ENCODE measurements at places on chromosomes 3 and 15.

GRCh38 chr3:20527368-20527767 is 341.4 kb upstream of the SGO1 start:
- DNase-seq: no peak

- DNase-seq: no peak
These were observed 62.8 kb upstream of the PROK2 start for GRCh38 chr3:71847794-71848193.

- no peak for DNase-seq
These were observed 22.7 kb upstream of the CTNNB1 start for GRCh38 chr3:41176596-41176995.

DNA sequence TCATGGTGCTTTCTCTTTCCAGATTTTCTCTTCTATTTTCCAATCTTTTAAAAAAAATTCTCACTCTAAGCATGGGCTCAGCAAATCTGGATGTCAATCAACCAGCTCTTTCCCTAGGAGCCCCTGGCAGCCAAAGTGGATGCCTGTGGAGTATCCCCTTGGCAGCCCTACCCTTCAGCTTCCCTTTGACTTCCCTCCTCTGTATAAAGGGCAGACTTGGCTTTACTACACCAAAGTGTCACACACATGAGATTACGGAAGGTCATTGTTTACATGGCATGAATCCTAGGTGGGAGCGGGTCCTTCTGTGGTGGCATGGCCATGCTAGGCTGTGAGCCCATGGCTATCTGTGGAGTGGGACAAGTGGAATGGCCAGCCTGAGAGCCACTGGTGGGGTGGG is 379.9 kb downstream of the GABRB3 start:
- DNase-seq: no peak

DNA sequence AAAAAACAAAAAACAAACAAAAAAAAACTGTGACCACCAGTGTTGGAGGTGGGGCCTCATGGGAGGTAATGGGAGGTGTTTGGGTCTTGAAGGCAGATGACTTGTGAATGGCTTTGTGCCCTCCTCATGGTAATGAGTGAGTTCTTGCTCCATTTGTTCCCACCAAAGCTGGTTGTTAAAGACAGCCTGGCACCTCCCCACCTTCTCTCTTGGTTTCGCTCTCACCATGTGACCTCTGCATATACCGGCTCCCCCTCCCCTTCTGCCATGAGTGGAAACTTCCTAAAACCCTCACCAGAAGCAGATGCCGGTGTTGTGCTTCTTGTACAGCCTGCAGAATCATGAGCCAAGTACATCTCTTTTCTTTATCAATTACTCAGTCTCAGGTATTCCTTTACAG is 61.5 kb upstream of the ATP11B start:
- DNase-seq: no peak

DNA sequence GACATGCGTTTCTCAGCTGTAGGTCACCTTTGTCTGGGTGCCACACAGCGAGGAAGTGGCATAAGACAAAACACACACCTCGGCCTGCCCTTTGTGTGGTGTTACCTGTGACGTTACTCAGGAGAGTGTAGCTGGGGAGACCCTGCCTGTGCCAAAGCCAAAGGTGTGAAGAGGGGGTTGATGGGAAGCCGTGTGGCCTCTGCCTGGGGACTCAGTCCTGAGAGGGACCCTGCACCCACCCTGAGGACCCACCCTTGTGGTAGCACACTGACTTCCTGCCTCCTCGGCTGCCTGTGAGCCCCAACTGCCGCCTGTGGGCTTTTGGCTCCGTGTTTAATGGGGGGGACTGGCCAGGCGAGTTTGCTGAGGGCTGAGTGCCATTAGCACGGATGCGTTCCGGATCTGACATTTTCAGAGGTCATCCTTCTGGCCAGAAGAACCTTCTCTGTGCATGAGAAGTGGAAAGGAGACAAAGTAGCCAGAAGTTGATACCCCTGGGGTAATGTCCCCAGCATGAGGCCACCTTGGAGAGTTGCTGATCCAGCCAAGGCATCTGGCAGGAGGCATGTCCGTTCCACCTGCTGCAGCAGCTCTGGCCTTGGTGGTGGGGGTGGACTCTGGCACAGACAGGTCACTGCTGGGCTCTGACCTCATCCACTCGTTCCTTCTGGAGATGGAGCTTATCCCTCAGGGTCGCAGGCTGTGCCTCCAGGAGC is 51.8 kb upstream of the FURIN start:
- no peak for DNase-seq

GRCh38 chr3:89138048-89138447 is 30.6 kb downstream of the EPHA3 start:
- no peak for DNase-seq

DNA sequence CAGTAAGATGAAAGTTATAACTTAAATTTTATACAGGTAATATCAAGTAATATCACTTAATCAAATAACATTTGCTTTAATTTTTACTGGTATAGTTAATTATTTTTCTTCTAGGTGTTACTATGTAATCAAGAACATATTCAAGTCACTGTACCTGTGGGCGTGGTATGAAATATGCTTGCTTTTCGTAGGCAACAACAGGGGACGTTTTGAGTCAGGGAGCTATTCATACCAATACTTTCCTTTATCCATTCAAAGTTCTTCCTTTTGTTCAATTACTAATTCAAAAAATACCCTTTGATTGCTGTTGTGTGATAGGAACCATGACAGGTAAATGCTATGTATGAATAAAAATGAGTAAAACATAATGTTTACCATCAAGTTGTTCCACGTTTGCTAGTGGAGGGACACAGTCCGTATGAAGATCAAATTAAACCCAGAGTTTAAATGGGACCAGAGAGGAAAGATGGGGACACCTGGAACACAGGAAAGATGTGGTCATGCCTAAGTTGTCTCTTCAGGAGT is 654.0 kb upstream of the KCNMB2 start:
- DNase-seq: no peak

DNA sequence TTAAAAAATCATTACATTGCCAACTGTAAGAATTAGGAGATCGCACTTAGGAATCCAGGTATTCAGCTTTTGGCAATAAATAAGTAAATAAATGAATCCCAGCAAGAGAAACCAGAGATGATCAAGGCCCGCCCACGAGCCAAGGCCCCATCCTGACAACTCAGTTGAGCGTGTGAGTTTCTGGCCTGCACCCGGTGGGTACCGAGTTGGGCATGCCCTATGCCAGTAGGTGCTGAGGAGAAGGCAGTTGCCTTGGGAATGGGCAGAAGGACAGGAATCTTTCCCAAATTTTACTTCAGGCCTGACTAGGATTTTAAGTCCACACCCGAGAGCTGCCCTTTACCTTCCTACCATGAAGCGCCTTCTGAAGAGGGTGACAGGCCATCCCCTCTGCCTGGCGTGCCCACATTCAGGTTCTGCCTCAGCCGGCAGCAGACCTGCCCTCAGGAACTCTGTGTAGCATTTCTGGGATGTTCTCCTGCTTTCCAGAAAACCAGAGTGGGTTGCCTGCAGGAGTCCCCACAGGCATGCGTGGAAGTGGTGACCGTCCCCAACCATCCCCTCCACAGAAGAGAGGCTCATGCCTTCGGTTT is 99.3 kb upstream of the ALDH1A3 start:
- no peak for DNase-seq

DNA sequence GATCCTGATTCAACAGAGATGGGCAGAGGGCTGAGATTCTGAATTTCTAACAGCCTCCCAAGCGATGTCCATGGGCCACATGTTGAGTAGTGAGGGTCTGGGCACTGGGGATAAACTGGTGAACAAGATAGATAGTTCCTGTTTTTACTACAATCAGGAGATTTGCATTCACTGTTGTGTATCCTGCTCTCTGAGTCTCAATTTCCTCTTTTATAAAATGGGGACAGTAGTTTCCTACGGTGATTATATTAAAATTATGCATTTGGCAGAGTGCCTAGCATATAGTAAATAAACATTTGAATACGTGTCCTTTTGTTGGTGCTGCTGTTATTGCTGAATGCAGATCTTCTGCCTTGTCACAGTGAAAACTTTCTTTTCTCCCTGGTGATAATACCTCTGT is 102.5 kb downstream of the MYH15 start:
- no peak for DNase-seq

GRCh38 chr3:185153861-185154629 is 1.2 kb upstream of the C3orf70 start:
- no peak for DNase-seq

- DNase-seq: no peak
These were observed 419.5 kb upstream of the NAALADL2 start for GRCh38 chr3:174439331-174440252.

- no peak for DNase-seq
These were observed 37.1 kb downstream of the CPA3 start for GRCh38 chr3:148901987-148902791.

DNA sequence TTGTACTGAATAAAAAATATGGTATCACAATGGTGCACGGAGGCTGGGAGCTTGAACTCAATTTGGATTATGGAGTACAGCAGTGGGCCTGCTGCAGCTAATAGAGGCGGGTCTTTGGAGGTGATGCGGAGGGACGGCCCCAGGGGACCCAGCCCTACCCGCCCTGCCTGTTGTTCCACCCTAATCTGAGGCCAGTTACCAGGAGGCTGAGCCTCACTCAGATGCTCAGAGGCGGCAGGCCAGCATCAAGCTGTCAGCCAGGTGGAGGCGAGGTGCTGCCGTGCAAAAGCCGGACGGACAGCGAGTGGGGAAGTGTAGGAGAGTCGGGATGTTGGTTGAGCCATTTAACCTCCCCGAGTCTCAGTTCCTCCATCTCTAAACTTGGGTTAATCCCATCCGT is 218.5 kb upstream of the RGMA start:
- no peak for DNase-seq

- DNase-seq: no peak
These were observed 8.9 kb downstream of the CMTM6 start for GRCh38 chr3:32493437-32494414.

Measured in NCI-H2029 (cell line).